Lower lobe of right lung (tissue), 2 donors: ENCODE measurements at places on chromosomes 1 and 21.

DNA sequence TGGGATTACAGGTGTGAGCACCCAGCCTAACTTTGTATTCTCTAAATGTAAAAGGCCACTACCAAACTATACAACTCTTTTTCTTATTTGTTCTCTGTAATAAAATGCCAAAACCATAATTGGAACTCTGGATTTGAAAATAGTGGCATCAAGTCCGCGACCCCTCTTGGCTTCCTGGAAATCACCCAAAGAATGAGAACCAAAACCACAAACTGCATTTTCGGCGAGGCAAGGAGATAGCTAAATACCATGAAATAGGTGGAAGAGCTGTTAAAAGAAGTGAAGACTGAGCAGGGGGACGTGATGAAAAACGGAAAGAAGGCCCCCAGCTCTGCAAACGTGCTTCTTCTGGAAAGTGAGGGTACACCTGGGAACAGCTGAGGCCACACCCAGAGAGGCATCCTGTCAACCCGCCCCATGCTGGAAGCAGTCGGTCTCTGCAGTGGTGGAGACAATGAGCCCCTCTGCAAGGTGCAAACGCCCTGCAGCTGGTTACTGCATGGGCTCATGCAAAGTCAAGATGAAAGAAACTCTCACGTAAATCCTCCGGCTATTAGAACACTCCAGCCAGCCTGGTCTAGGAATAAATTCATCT, 22.5 kb downstream of the VPS26C start:
- DNase-seq, result no peak

DNA sequence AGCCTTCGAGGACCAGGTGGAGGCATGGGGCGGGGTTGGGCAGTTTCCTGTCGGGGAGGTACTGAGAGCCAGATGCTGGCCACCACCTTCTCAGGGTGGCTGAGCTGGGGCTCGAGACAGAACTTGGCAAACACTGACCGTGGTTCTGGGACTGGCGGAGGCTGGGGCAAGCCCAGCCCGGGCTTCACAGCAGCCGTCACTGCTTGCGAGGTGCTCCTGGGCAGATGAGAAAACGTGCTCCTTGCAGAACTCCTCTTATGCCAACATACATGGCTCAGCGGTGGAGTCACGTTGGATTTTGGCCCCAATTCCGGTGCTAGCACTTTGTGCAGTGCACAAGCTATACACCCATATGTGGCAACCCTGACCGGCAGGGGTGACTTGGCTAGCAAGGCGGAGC, 69.2 kb downstream of the RUNX3 start:
- DNase-seq, result no peak

DNA sequence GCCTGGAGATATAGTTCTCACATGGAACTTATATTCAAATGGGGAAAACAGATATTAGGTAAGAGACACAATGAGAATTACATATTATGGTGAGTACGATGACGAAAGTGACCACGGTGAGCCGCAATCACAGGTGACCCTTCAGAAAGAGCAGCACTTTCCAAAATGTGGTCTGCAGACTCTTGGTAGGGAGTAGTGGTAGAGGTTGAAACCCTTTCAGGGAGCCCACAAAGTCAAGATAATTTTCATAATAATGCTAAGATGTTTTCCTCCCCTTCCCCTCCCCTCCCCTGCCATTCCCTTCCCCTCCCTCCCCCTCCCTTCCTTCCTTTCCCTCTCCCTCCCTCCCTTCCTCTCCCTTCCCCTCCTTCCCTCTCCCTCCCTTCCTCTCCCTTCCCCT, 83.5 kb upstream of the AKT3 start:
- no peak for DNase-seq

GRCh38 chr21:20646431-20647165, 351.6 kb upstream of the NCAM2 start:
- DNase-seq, result no peak

GRCh38 chr1:201475130-201475529, 6.1 kb upstream of the PHLDA3 start:
- no peak for DNase-seq

- DNase-seq, result no peak
Observed at GRCh38 chr1:24027838-24028468, 47.8 kb upstream of the SRSF10 start.

- DNase-seq, result no peak
Observed at GRCh38 chr1:228100822-228101613, 2.1 kb downstream of the C1orf35 start.

DNA sequence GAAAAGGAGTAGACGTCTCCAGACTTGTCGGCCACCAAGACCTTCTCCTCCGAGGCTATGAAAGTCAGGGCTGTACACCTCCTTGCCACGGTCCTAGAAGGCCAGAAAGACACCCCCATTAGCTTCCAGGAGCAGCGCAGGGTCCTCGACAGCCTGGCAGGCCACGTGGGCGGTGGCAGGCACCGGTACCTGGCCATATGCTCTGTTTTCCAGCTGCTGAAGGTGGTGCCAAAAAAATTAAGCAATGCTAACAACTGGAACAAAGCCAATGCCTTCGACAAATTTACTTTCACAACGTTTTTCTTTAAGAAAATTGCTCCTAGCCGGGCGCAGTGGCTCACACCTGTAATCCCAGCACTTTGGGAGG, 15.9 kb downstream of the WDR4 start:
- DNase-seq, result no peak

GRCh38 chr1:3195480-3195815, 126.4 kb downstream of the PRDM16 start:
- no peak for DNase-seq

GRCh38 chr1:211529011-211529410, 37.0 kb upstream of the RD3 start:
- no peak for DNase-seq

DNA sequence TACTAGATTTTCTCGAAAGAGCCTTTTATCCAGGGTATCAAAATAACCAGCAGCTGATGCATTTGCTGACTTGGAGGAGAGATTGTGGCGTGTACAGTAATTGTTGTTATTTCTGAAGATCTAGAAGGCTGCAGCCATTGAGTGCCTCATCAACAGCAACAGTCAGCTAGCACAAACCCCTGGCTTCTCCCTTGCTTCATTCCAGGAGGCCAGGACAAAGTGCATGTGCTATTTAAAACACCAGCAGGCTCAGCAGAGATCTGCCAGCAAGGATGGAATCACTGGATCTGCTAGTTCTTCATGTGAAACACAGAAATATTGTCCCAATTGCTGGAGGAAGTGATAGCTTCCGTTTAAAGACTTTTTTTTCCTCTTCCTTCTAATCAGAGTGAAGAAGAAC, 2.8 kb upstream of the NGF start:
- no peak for DNase-seq

- DNase-seq, result no peak
Observed at GRCh38 chr1:98904684-98905083, 100.0 kb downstream of the PLPPR5 start.

GRCh38 chr1:156452907-156453306, 47.7 kb downstream of the MEF2D start:
- DNase-seq, result no peak

- DNase-seq, result no peak
Observed at GRCh38 chr1:48906164-48906563, 129.5 kb upstream of the BEND5 start.

- no peak for DNase-seq
Observed at GRCh38 chr1:119887427-119887826, 8.9 kb downstream of the ADAM30 start.

DNA sequence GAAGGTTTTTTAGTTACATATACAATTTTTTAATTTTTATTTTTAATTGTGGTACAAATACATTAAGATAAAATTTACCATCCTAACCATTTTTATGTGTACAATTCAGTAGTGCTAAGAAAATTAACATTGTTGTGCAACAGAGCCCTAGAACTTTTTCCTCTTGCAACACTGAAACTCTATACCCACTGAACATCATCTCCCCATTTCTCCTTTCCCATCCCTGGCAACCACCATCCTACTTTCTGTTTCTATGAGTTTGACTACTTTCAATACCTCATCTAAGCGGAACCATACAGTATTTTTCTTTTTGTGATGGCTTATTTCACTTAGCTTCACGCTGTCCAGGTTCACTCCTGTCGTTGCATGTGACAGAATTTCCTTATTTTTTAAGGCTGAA, 54.1 kb downstream of the PALMD start:
- DNase-seq, result no peak

- DNase-seq, result no peak
Observed at GRCh38 chr1:68495532-68495931, 1.4 kb downstream of the DEPDC1 start.

DNA sequence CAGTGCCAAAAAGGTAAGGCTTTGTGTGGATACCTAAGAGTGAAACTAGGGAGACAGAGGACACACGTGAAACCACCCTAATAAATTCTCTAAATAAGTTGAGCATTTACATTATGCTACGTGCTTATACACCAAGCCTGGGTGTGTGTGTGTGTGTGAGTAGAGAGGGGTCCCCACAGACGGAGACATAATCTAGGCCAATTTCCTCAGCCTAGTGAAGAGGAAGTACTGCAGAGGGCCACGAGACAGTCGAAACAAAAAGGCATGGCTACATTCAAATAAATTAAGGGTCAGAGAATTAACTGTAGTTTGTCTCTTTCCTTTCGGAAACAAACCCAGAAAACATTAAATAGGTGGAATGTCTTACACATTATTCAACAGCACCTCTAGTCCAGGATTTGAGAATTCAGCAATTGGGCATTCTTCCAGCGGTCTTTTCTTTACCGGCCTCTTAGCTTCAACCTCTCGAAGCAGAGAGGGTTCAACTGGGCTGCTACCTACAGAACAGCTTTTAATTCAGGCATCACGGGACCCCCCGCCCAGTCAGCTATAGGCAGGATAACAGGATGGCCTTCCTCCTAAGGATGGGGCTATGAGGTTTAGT, 75.0 kb downstream of the DESI2 start:
- DNase-seq, result no peak

DNA sequence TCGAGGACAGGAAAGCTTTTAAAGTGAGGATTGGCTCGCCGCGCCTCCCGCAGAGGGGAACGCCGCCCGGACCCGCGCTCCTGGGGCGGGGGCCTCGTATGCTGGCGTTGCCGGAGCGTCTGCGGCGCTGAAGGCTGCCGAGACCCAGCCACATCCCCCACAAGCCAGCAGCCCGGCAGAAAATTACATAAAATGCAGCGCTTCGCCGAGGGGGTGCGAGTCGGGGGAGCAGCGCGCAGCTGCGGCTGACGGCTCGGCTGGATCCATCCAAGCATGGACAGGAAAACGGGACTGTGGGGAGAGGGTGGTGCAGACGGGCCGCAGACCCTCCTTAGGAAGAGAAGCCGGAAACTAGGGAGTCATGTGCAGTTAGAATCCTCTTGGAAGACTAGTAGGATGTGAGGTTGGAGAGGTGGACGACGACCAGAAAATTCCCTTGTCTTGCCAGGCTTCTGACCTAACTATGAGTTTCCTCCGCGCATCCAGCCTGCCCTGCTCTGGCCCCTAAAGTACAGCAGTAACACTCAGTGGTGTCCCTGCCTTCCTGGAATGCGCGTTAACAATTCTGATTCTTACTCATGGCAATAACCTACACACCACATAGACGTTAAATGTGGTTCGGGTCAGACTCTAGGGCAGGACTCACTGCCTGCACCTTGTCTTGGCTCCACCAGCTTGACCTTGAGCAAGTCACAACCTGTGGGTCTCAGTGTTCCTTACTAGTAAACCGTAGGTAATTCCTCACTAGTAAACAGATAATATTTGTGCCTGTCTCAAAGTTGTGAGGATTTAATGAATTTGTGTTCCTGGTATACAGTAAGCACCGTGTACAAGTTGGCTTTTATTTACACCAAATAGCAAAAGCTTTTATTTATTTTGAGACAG, 953 bp upstream of the BRWD1 start:
- DNase-seq, result peak; percentile 58

DNA sequence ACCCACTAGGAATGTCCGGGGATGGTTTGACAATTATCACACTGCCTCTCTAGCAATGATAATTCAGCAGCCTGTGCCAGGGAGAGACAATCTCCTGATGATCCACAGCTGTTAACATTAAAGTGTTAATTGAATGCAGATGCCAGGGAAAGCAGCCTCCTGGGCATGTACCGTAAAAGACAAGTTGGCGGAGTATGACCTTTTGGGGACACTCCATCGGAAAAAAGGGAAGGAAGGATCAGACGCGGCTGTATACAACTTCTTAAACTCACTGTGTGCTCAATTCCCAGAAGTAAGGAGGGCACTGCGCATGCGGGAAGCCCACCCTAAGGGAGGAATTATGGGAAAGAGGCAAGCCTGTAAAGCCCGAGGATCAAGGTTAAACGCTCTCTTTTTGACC, 62.6 kb downstream of the MAP3K7CL start:
- no peak for DNase-seq

DNA sequence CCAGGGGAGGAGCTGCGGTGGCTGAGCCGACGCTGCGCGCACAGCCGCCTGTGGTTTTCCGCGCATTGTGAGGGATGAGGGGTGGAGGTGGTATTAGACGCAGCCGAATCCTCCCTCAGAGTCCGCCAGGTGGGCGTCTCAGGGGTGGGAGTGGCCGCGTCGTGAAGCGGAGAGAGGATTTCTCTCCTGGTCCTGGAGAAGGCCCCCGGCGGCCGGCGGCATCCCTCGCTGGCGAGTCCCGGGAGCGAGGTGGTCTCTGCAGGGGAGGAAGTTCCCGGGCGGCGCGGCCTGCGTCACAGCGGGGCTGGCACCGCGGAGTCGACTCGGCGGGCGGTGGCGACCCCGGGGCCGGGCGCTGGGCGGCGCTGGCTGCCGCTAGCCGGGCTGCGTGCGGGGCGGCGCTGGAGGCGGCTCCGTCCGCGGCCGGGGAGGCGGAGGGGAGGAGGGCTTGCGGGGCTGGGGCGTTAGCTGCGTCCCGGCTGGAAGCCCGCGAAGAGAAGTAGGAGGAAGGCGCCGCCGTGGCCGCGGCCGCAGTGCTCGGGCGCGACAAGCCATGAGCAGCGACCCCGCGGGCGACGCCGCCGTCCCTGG, at the start of gene LRRC8C:
LRRC8C (plus strand) TSS at position 464 of the 591 bp plus-strand sequence. CDS start 53,354 bp downstream, outside the sequence.
- DNase-seq, result peak; percentile 90

GRCh38 chr1:99636647-99637175, 9.2 kb upstream of the PALMD start:
- no peak for DNase-seq

- no peak for DNase-seq
Observed at GRCh38 chr1:204065174-204065985, 7.5 kb upstream of the SOX13 start.

- no peak for DNase-seq
Observed at GRCh38 chr1:214662223-214662785, 59.3 kb downstream of the CENPF start.

- DNase-seq, result peak; percentile 35
Observed at GRCh38 chr21:44965251-44966022, 25.6 kb downstream of the SLX9 start.

DNA sequence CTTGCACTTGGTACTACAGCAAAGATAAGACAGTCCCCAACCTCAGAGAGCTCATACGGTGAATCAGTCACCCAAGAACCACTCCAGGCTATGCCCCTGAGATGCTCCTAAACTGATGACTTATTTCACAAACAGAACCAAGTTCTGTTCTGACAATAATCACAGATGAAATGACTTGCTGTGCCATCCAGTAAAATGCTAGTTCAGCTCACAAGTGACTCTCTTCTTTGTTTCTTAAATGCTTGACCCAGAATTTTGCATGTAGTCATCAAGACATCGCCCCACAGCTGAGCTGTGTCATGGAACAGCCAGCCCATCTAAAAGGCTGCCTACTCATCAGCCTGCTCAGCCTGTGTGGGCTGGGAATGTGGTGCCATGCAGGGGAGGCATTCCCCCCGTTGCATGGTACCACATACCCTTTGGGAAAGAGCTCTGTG, 6.1 kb upstream of the SLC19A2 start:
- no peak for DNase-seq

- DNase-seq, result no peak
Observed at GRCh38 chr1:180151508-180151907, 3.2 kb upstream of the QSOX1 start.

- no peak for DNase-seq
Observed at GRCh38 chr1:59816318-59816878, 1.6 kb downstream of the HOOK1 start.

GRCh38 chr1:223776826-223777454, 64.6 kb downstream of the CAPN2 start:
- no peak for DNase-seq
